ENCODE measurements at places on chromosomes 5 and 9. TPM values are rescaled to one million over a fixed set of nuclear protein-coding genes. Genes with fewer than 3 reads are reported as not detected.

PFN3 gene
- total RNA-seq: not detected

PCDHGB2 gene
- 3.1 TPM for total RNA-seq

FBXO4 gene
- 11.2 TPM for total RNA-seq

EIF4EBP3 gene
- 22.5 TPM for total RNA-seq

ARHGEF28 gene
- total RNA-seq: 9.4 TPM

GDA gene
- total RNA-seq: 0.32 TPM

ADGRD2 gene
- not detected for total RNA-seq

ITK gene
- total RNA-seq: 4.5 TPM

TAF1L gene
- total RNA-seq: not detected

NUP214 gene
- 68.4 TPM for total RNA-seq

PTGDS gene
- total RNA-seq: 249 TPM

LCN1 gene
- total RNA-seq: 2.3 TPM

SPINK6 gene
- total RNA-seq: not detected

SPINK7 gene
- total RNA-seq: not detected

IL9 gene
- not detected for total RNA-seq

INSYN2B gene
- total RNA-seq: 0.84 TPM

DNA sequence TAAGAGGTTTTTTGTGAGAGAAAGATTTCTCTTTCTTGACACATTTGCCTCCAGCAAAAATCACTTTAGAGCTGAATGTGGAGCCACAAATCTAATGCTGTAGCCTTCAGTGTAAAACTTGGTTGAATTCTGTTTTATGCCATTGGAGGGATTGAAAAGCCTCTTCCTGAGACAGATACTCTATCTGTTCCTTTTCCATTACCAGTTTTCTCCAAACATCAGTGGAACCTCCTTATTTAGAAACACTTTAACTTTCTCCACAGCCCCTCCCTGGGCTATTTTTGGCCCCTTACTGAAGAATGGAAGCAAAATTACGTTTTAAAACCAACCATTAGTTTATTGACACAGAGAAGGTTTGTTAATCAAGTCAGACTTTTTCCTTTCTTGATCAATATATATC, 155.3 kb downstream of the PJA2 start:
- no peak for DNase-seq

GRCh38 chr5:13378091-13378490, 566.4 kb downstream of the DNAH5 start:
- DNase-seq: no peak

- DNase-seq: no peak
These were observed 17.3 kb downstream of the LNPEP start for GRCh38 chr5:96952974-96953730.

GRCh38 chr5:80268916-80269315, 13.1 kb upstream of the SERINC5 start:
- DNase-seq: no peak

DNA sequence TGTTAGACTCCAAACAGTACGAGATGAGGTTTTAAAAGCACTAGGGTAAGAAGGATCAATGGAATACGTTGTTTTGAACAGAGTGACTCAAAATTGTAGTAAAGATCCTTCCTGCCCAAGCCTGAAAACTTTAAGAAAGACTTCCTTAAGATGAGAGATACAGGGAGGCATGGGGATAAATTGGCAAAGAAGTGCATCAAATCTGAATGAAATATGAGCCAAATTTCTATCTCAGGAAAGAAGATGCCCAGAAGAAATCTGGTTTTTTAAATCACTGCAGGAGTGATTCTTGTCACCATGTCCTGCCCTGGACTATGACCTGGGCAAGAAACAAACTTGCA, 14.9 kb downstream of the FCN2 start:
- DNase-seq: no peak

DNA sequence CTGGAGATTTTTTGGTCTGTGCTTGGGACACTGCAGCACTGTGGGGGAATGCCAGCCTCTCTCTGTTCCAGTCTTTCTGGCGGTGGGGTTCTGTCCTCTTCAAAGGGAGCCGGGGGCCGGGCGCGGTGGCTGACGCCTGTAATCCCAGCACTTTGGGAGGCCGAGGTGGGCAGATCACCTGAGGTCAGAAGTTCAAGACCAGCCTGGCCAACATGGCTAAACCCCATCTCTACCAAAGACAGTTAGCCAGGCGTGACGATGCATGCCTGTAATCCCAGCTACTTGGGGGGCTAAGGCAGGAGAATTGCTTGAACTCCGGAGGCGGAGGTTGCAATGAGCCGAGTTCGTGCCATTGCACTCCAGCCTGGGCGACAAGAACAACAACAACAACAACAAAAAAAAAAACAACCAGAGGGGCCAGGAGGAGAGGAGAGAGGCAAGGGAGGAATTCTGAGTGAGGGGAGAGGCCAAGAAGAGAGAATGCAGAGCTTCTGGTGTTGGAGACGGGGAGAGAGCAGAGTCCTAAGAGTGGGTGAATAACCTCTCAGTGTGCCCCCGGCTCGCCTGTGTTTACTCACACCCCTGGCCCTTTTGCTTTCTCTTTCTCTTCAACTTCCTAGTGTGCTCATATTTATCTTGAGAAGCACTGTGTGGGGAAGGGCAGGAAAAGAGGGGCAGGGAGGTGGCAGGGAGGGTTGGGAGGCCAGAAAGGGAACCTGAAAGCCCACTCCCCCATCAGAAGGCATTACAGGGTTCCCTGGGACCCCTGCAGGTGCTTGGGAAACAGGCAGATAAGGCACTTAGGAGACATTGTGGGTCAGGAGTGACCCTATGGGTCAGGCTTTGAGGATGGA, 3.2 kb upstream of the SET start:
- DNase-seq: no peak

- no peak for DNase-seq
These were observed 58.9 kb downstream of the DAP start for GRCh38 chr5:10702040-10702629.

- no peak for DNase-seq
These were observed 127.3 kb upstream of the ELL2 start for GRCh38 chr5:96088706-96089498.

GRCh38 chr5:83472508-83473345, 1.2 kb downstream of the VCAN start:
- DNase-seq: no peak

DNA sequence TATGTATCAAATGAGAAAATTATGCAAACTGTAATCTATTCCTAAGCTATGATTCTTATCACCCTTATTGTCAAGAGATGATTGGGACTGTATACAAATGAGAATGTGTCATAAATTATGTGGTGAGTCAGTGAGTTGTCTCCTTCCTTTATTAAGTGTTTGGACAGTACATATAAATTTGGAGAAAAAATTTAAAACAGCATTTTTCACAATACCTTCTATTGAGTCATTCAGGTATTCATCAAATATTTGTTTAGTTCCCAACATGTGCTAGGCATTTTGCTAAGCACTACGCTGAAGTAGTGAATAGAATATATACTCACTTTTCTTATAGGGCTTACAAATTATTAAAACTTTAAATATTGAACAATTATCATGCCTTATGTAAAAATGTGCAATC, 36.3 kb upstream of the PTPRD start:
- DNase-seq: no peak

DNA sequence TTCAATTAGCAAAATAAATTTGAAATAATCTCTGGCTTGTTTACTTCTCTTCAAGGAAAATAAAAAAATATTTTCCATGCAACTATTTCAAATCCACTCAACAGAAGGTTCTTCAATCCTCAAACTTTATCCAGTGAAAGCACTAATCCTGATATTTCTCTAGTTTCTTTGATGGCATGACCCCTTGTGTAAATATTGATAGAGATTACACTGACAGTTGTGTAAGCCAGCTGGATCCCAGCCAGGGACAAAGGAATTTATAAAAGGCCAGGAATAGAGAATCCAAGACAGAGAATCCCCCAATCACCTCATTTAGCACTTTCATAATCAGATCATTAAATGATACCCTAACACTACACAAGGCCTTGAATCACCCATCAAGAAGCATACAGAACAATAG, 135.2 kb downstream of the GNA14 start:
- no peak for DNase-seq

- no peak for DNase-seq
These were observed 228.3 kb downstream of the IRX2 start for GRCh38 chr5:2523180-2523579.

GRCh38 chr5:136082390-136083193, 50.1 kb upstream of the SMAD5 start:
- DNase-seq: no peak

DNA sequence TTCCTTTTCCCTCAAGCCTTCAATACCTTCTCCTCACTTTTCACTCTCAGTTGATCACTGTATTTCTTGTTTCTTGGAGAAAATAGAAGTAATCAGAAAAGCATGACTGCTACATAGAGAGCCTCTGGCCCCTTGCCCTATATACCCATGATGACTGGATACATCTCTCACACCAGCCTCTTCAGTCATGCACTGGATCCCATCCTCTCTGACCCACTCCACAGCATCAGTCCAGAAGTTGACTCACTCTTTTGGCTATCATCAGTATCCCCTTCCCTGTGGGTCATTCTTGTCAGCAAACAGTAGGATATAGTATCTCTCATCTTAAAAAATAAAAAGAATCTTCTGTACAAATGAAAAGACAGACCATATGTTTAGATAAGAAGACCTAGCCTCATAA, 32.9 kb downstream of the PTCD2 start:
- no peak for DNase-seq
